ENCODE measurements at places on chromosomes 6 and 20.
A peak's percentile ranks its signal among the peaks of the same experiment; 100 is the strongest.

GRCh38 chr6:82076916-82077315 lies 170.6 kb downstream of the IBTK start:
- DNase-seq, result no peak

DNA sequence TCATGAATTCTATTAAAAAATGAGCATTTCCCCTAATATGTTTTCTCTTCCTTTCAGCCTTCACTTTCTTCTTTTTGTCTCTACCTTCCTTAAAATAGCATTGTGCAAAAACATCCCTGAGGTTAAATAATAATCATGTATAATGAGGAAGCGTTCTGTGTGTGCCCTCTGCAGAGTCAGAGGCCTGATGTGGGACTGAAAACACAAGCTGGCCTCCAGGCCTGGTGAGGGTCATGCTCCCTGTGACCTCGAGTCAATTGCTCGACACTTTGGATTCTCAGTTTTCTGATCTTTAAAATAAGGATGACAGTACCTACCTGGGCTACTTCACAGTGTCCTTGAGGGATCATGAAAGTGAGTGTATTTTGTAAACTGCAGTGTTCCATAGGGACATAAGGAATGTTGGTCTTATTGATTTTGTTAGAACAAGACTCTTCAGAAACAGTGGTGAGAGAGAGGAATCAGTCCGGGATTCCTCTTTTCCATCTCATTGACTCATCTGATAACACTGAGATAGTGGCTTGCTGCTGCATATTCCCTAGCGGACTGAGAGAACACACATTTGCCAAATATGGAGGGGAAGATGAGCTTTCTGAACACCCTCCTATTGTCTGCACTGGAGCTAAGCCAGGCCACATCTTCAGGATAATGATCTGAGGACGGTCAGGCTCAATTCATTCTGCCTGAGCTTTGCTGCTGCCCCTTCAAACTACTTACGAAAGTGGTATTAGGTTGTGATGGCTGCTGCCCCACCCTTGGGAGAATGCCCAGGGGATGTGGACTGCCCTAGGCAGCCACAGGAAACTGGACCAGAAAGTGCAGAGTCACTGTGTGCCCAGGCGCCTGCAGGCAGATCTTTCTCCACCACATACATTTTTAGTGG lies 39.6 kb upstream of the PDE7B start:
- no peak for DNase-seq

GRCh38 chr6:39980839-39981580 lies 46.7 kb upstream of the MOCS1 start:
- no peak for DNase-seq

DNA sequence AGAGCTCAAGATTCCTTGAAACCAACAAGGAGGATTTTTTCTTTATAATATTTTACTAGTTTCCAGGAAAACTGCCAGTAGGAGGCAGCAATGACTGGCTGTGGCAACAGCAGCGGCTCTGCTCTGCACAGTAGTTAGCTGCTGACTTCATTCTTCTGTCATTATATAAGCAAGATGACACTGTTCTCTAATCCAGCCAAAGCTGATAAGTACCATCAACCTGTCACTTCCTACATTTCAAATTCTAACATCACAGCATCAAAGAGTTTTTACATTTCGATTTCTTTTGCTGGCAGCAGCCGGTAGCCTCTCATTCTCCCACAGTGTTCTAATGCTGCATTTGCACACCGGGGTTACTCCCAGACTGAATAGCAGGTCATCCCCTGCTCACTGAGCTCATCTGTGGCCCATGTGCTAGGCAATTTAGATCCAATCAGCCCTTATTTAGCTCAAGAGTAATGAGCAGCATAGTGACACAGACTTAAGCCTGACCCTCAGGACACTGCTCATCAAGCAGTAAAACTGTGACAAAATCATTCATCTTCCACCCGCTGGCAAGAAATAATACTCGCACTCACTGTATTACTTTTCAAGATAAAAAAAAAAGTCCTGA lies 67.8 kb downstream of the MMS22L start:
- DNase-seq, result no peak

- no peak for DNase-seq
These were observed 26.4 kb upstream of the FABP7 start for GRCh38 chr6:122753000-122753687.

GRCh38 chr6:17002123-17002522 lies 99.7 kb upstream of the STMND1 start:
- no peak for DNase-seq

DNA sequence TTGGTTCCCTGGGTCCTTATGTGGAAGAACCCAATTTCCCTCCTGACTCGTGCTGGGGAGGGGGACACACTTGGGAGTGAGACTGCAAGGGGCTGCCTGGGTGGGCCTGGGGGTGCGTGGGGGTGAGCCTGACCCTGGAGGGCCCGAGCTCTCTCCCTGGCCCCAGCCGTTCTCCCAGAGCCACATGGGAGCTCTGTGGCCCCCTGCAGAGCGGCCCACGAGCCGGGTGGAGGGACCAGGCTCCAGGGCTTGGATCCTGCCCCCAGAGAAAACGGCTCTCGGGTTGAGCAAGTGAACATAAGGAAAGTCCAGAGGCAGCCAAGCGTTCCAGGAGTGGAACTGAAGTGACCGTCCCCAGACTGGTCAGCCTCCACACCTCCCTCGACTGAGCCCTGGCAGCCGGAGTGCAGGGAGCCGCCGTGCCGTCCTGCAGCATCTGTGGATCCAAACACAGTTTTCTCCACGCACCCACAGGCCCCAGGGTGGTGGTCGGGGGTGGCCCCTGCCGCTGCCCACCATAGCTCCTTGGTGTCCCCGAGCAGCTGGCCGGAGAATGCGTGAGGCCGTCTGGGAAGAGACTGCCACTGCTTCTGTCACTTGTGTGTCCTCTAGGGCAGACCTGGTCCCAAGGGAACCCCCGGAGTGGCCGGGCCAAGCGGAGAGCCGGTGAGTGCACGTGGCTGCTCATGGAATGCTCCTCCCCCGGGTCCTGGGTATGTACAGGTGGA lies 10.6 kb downstream of the COL9A3 start:
- no peak for DNase-seq

DNA sequence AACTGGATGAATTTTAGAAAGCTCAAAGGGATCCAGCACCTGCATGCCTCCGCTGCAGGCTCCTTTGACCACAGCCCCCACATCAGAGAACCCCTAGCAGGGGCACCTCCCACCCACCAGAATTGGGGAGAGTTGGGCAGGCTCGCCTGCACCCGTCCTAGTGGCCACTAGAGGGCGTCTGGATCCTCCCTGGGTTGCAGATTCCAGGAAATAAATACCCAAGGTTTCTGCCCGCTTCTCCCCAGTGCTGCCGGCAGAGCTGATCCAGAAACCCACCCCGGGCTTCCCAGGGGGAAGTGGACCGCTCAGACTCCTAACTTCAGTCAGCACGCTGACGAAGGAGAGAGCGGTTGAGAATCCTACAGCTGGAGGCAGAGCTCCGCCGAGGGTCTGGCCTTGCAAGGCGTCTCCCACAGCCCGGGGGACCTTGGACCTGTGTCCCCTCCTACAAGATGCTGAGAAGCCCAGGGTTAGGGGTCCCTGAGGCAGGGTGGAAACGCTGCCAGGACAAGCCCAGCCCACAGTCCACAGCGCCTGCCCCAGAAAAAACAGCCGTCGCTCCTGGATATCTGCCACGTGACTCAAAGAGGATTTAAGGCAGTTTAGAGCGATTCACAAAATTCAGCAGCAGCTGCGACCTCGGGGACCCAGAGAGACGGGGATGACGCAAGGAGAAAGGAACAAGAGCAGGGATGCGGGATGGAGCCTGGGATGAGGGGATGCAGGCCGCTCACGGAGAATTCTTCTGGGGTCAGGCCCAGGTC lies 32.6 kb upstream of the PHACTR3 start:
- DNase-seq, result peak; percentile 15

DNA sequence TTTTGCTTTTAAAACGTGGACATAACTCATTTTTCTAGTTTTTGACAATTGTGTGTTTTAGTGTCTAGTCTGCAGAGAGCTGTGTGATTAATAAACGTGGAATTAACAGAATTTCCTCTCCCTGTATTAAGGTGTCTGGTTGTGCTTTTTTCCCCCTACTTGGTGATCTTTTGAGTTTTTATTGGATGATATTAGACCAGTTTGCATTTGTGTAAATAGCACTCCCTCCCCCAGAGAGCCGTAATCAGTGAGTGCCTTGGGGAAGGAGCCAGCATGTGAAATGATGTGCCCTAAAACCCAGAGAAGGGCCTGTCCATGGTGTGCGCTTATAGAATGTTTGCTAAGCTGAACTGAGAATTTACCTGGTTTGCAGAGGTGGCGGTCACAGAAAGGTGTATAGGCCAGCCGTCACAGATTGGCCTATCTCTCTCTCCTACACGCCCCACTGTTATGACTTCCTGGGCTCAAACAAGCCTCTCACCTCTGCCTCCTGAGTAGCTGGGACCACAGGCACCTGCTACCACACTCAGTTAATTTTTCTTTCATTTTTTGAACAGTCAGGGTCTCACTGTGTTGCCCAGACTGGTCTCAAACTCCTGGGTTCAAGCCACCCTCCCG lies 42.4 kb downstream of the ALDH5A1 start:
- no peak for DNase-seq

DNA sequence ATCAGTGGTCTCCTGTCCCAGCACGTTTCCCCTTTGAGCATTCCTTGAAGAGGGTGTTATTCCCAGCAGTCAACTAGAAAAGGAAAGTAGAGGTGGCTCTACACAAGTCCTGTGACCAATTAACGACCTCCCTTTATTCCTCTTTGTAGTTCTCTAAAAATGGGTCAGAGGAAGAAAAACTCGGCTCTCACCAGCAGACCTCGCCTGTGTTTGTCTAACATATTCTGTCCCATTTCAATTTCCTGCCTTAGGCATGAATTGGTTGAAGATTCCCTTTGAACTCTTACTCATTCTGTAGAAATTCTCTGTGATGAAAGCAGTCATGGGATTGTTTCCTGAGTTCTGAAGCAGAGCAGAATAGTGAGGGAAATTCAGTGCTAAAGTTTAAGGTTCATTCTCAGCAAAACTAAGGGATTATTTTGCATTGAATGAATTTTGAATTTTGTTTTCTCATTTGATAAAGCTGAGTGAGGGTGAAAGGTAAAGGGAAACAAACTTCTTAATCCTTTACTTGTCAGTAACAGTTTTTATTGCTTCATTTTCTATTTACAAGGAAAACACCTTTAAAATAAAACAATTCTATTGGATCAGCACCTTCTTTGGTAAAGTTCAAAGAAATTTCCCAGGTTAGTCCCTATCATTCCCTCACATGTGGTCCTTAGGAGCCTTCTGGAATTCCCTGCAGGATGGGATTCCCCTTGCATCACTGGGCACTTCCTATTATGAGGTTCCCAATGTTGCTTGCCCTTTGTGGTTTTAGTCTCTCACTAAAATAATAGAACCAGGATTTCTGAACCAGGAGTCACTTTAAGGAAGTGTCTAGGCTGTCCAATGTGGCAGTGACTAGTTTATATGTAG lies 105.8 kb downstream of the SLX4IP start:
- DNase-seq, result no peak

GRCh38 chr6:48071833-48072232 lies 39.2 kb downstream of the PTCHD4 start:
- DNase-seq, result no peak

DNA sequence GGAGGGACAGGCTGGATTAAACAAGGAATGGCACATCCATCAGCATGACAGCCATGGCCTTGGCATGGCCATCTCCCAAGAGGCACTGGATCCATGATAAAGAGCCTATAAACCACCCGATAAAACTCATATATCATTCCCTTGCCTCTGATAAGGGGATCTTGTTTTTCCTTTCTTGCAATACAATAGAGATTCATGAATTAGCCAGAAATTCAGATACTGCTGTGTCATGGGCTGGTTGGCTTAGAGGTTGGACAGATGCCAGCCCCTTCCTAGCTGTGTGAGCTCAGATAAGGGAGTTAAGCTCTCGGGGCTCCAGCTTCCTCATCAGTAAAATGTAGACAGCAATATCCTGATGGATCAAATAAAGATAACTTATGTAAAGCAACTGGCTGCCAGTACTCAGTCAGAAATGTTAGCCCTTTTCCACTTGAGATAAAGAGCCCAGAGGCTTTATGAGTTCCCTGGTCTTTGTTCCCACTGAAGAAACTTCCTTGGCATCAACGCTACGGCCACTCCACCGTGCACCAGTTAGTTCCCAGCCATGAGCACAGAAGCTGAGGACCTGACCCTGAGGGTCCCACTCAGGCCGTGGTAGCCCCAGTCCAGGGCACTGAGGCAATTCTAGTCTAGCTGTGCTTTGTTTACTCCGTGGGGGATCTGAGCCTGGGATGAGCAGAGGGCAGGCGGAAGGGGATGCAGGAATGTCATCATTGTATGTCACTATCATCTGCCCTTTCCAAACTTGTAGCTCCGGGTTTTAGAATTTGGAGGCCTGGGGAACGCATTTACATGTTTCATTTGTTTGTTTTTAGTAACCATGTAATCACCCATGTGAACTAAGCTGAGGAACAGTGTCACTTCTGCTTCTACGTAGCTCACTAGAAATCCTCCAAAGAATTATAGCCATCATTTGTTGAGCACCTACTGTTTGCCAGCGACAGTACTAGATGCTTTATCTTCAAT lies 67.2 kb upstream of the TBC1D7 start:
- no peak for DNase-seq

- DNase-seq, result no peak
These were observed 212.8 kb downstream of the ZMYND8 start for GRCh38 chr20:47143657-47144056.

- DNase-seq, result no peak
These were observed 88.3 kb upstream of the HTR1E start for GRCh38 chr6:86848986-86849385.

GRCh38 chr6:36187446-36187845 lies 9.1 kb upstream of the BRPF3 start:
- no peak for DNase-seq

GRCh38 chr6:63440057-63440456 lies 120.3 kb upstream of the LGSN start:
- no peak for DNase-seq

- DNase-seq, result no peak
These were observed 815 bp downstream of the SPATA2 start for GRCh38 chr20:49914310-49915117.

GRCh38 chr20:10708351-10709185 lies 34.8 kb upstream of the JAG1 start:
- DNase-seq, result no peak

DNA sequence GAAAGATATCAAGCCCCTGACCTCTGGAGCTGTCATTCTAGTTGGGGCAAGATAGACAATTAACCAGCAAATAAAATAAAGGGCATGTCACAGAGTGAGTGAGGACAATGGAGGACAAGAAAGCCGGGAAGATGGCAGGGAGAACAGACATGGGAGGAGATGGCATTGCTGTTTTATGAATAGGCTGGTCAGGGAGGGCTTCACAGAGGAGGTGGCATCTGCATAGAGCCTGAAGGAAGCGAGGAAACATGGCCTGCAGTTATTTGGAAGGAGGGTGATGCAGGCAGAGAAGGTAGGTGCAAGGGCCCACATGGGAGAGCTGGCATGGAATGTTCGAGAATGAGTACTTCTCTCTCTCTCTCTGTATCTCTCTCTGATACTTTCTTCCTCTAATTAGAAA lies 63.7 kb downstream of the EFCAB8 start:
- DNase-seq, result no peak

GRCh38 chr6:150243620-150244314 lies 100.9 kb downstream of the PPP1R14C start:
- no peak for DNase-seq

Measured in stimulated activated CD8-positive, alpha-beta memory T cell treated with anti-CD3 and anti-CD28 coated beads, Interleukin-7, amount 100 ng/mL, for 1 hour (primary cell).